ENCODE measurements at places on chromosomes 3 and 15.
A peak's percentile ranks its signal among the peaks of the same experiment; 100 is the strongest.

GRCh38 chr3:11145888-11146287, 8.4 kb upstream of the HRH1 start:
- DNase-seq: peak; percentile 85

DNA sequence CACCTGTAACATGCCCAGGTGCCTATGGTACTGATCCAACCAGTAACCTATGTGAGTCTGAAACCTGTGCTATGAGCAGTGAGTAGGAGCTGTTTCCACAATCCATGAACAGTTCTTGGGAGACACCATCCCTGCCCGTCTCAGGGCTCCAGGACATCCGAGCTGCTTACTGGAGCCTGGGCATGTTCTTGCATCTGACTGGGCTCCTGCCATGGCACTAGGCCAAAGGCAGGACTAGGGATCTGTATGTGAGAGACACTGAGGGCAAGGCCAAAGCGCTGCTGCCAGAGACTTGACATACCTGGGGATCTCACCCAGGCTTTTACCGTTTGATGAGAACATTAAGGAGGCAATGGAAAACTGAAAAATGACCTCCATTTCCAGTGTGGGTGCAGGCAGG, 59.8 kb downstream of the WDR76 start:
- DNase-seq: no peak

DNA sequence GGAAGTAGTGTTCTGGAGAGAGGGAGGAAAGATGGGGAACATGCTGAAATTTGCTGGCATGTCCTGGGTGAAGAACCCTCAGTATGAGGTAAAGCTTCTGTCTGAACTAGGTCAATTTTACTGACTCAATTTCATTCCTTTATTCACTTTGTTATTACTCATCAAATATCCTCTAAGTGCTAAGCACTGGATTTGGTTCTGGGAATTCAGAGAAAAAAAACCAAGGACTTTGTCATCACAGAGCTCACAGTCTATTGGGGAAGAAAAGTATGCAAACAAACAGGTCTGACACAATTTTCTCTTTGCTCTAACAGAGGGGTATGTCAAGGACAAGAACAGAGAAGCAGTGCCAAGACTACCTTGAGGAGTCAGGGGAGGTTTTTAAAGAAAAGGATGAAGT, 68.0 kb downstream of the TFG start:
- no peak for DNase-seq

DNA sequence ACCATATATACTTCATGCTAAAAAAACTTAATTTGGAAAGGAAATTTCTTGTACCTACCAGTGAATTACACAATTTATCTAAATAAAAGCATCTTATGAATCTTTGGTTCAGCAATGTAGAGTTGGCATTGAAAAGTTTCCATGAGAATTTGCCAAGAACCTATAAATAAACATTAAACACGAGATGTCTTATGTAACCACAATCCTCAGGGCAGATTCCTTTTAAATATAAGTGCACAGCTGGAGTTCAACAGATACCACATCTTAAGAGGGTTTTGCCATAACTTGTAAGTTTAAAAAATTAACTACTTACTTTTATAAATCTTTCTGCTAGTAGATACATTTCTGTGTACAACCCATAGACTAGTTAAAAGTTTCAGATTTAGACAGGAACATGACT, 499.3 kb upstream of the ARRDC4 start:
- no peak for DNase-seq

- DNase-seq: peak; percentile 71
Measured at GRCh38 chr15:41934843-41935242, 37.5 kb downstream of the EHD4 start.

- DNase-seq: no peak
Measured at GRCh38 chr3:1677576-1678156, 421.0 kb upstream of the CNTN4 start.

DNA sequence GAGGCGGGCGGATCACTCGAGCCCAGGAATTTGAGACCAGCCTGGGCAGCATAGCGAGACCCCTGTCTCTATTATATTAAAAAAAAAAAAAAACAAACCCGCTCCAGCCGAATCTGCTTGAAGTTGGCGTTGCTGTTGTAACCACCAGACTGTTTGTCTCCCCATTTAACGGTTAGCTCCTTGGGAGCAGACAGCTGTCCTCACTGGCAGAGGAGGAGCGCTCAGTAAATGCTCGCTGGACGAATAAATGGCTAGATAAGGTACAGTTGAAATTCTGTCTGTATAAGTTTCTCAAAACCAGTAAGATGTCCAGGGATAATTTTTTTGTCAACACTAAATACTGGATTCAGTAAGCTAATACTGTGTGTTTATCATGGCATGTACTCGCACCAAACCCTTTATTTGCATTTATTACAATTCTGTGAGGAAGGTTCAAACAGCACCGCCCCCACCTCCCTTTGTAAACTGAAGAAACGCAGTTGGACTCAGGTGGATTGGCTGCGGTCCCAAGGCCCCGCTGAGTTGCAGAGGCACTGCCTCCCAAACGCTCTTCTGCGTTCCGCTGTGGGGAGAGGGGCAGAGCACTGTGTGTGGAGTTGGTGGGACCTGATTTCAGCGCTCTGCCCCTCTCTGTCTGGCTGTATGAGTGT, 1.1 kb downstream of the RCCD1 start:
- no peak for DNase-seq

DNA sequence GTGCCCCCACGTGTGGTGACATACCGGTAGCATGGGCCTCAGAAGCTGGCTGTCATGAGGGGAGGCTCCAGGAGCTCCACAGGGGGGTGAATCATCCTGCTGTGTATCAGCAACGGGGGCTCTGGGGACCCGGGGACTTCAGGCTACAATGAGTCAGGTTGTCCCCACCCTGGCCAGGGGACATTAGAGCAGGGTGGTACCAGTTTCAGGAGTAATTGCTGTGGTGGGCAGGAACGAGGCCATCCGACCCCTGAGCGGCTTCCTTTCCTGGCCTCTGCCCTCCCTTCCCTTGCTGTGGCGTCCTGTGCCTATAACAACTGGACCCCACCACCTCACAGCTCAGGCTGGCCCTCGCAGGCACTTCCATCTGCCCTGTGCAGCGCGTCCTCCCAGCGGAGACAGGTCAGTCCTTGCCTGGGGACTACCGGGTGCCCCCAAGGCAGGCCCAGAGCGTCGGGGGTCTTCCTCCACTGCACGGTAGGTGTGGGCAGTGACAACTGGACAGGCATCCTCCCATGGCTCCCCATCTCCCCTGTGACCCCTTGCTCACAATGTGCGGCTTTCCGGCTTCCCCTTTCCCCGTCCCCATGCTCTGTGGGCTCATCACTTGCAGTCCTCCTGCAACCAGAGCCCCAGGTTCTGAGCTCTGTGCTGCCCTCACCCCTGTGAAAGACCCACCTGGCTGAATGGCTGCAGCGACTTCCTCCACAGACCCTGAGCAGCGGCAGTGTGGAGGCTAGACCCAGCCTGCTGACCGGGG, 57.0 kb downstream of the KLF15 start:
- DNase-seq: no peak

DNA sequence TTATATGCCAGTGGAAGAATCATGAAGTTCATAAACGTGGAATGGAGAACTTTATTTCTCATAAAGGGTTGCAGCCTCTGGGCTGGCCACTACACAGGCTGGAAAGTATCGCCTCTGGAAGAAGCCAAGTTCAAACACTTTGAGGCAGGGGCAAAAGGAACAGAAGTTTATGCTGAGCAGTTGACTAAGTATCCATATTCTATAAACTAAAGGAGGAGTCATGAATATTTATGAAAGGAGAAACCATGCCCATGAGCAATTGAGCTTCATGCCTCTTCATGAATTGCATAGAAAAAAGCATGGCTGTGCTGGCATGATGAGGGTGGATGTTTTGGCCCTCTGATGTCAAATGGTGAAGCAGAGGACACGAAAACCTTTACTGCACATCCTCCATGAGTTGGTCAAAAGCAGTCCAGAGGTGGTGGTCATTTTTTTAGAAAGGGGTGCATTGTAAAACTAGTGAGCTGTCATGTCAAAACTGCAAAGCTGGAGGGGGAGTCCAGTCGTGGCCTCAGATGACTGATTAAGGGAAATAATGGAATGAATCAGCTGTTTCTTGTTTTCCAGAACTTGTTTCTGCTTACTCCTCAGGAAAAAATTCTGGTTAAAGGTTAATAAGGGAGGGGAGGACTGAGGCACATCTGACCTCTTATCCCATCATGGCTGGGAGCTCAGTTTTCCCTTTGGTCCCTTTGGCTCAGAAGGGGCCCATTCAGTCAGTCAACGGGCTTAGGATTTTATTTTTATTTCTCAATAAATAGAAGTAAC, 276.7 kb downstream of the CHL1 start:
- no peak for DNase-seq

GRCh38 chr15:75025107-75025506, 1.7 kb downstream of the PPCDC start:
- DNase-seq: no peak

- DNase-seq: no peak
Measured at GRCh38 chr3:187997946-187998561, 155.9 kb upstream of the LPP start.

GRCh38 chr3:105101603-105102002, 265.1 kb upstream of the ALCAM start:
- DNase-seq: no peak

GRCh38 chr15:90638201-90638691, 78.9 kb upstream of the BLM start:
- DNase-seq: no peak

DNA sequence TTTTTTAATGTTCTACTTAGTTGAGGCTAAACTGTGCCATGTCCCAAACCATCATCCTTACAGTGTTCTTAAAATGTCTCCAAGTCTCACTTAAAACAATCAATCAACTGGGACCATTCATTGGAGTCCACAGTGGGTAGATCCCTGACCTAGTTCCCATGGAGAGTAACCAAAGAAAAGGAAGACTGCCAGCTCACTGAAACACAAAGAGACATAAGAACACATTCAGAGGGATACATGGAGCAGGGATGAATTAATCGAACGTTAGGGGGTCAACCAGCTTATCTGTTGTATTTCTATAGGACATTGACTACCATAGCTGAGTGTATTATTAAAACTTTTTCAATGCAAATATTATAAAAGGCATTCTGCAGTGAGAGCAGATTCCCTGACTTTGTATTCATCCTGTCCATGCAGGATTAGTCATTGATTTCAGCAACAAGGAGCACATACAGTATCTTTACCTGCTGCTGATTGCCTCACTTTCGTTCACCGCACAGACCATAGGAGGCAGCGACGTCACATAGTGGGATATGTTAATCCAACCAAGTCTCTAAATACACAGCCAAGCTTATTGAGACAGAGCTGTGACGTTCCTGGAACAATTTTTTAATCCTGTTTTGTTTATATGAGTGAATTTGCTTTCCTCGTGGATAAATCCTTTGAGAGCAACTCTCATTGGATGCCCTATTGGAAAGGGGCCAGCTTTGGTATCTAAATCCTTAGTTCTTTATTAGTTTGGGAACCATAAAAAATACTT, 364.9 kb upstream of the RBMS3 start:
- peak; percentile 80 for DNase-seq

- no peak for DNase-seq
Measured at GRCh38 chr3:184740509-184741258, 28.8 kb upstream of the MAGEF1 start.

GRCh38 chr15:73493922-73494321, 51.0 kb downstream of the REC114 start:
- no peak for DNase-seq

GRCh38 chr3:94026623-94027022, 1.8 kb downstream of the STX19 start:
- no peak for DNase-seq
